ENCODE measurements at places on chromosomes 7 and 10.

GRCh38 chr10:71708301-71708703 lies 11.3 kb downstream of the C10orf105 start:
- no peak for DNase-seq

DNA sequence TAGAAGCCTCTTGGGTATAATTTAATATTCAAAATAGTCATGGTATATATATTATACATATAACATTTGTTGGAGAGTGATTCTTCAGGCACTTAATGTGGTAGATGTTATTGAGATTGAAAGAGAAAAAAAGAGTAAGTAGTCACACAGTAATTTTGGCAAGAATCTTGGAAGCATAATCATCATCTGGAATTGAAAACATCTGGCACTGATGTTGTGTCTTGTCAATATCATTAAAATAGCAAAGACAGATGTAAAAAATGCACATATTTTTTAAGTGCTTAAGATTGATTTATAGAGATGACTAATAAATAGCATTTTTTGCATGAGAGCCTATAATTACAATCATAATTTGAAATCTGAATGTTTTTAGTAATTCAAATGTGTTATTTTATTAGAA lies 9.5 kb downstream of the SEMA3D start:
- DNase-seq, result no peak

DNA sequence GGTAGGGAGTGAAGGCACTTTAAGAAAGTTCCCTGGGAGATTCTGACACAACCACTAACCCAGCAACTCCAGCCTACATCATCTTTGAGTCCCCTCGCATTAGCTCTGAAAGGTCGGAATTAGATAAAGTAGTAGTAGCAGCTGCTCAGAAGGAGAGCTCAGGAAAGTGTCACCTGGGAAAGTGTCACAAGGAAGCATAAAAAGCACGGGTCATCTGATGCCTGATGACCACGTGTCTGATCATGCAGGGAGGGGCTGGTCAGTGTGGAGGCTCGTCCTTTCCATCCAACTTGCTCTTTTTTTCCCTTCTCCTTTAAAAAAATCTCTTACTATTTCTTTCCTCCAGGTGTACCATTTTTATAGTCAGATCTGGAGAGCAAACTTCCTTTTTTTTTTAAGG lies 47.1 kb upstream of the PDCD4 start:
- DNase-seq, result no peak

DNA sequence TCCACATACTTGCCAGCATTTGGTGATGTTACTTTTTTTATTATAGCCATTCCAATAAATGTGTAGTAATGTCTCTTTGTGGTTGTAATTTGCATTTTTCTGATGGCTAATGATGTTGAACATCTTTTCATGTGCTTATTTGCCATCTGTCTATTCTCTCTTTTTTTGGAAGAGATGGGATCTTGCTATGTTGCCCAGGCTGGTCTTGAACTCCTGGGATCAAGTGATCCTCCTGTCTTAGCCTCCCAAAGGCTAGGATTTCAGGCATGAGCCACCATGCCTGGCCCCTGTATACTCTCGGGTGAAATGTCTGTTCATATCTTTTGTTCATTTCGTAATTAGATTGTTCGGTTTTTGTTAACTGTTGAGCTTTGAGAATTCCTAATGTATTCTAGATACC lies 3.4 kb downstream of the OGDH start:
- no peak for DNase-seq

- DNase-seq, result no peak
Measured at GRCh38 chr10:6783471-6783870, 203.4 kb upstream of the PRKCQ start.

GRCh38 chr10:116524736-116525135 lies 21.0 kb upstream of the PNLIP start:
- no peak for DNase-seq

GRCh38 chr7:25652366-25652765 lies 424.1 kb upstream of the NPVF start:
- no peak for DNase-seq

DNA sequence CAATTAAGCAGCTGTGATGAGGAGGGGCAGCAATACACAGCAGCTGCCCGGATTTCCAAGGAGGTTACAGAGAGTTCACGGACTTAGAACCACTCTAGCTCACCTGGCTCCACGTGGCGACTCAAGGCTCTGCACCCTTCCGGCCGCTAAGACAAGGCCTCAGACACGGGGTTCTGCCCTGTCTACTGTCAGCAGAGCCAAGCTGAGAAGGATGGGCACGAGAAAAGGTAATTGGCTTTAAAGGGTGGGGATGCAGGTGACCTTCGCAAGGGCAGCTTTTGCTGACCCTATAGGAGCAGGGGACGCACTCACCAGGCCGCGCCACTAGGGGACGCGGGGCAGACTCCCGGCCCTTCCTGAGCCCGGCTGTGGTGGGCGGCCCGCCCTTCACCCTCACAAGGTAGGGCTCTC lies 152.4 kb downstream of the KIF20B start:
- no peak for DNase-seq

GRCh38 chr7:48084727-48085432 lies 4.2 kb upstream of the UPP1 start:
- peak; percentile 98 for DNase-seq

DNA sequence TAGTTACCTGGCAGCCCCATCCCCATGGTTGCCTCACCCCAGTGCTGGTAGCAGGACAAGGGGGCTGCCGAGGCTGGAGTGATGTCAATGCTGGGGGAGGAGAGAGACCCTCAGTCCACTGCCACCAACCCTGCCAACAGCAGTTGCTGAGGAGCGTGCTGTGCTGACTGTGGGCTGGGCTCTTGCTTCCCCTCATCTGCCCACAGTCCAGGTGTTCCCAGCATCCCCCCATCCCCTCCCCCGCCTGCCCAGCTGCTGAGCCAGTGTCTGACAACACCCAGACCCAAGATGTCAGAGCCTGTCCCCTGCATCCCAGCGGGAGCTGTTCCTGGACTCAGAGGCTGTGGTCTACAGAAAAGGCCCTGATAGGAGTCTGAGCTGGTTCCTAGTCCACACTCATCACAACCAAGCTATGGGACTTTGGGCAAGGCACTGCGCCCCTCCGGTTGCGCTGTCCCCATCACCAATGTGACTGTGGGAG lies 14.6 kb upstream of the PSAP start:
- DNase-seq, result no peak

DNA sequence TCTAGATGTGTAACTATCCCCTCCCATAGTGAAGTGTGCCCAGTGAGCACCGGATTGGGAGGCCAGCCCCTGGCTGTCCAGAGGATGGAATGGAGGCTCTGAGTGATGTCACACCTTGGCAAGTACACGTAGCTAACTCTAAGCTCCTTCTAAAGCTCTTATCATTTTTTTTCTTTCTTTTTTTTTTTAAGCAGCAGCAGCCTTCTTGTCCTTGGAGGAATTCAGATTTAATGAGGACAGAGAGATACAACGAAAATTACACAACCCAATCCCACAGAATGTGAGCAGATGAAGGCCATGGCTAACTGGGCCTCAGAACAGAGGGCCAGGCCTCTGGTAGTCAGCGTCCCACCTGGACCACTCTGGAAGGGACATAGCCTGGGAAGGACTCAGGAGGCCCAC lies 11.3 kb downstream of the TNS3 start:
- DNase-seq, result no peak

GRCh38 chr7:50766849-50767207 lies 15.9 kb downstream of the GRB10 start:
- DNase-seq, result no peak

DNA sequence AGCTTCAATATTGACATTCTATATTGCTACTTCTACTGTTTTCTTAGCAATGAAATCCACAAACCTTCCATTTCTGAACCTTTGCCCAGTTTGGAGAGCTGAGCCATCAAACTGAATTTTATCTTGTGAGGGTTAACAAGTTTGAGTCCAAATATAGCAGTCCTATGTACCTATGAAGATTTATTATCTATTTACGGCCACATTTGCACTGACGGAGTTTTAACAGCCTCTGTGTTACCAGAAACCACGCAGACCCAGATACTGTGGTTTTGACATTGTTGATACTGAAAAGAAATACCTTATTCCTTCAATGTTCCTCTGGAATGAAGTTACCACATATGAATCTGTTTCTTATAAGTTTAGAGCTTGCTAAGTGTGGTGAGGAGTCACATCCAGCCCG lies 172.6 kb downstream of the FGFR2 start:
- DNase-seq, result no peak

- DNase-seq, result no peak
Measured at GRCh38 chr10:77348751-77349150, 288.9 kb downstream of the KCNMA1 start.

DNA sequence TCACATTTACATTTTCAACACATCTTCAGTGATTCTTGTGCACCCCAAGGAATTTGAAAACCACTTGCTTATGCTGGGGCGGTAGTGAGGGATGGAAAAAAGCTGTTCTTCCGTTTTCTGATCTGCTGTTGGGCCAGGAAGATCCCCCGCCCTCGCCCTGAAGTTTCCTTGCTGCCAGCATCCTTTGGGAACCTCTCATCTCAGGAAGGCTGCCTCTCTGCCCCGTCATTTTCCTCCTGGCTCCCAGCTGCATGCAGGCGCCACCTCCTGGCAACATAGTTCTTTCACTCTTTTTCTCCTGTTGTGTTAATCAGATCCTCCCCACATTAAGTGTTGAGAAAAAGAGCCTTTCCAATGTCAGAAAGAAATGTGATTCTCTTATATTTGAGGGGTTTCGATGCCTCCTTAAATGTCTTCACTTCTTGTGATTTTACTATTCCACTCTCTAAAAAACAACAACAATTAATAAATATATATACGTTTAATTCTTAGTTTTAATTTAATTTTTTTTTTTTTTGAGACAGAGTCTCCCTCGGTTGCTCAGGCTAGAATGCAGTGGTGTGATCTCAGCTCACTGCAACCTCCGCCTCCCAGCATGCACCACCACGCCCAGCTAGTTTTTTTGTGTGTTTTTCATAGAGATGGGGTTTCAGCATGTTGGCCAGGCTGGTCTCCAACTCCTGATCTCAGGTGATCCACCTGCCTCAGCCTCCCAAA lies 122.9 kb downstream of the RALA start:
- DNase-seq, result peak; percentile 73

- DNase-seq, result no peak
Measured at GRCh38 chr10:110643653-110644597, at the start of gene RBM20. TSS of gene RBM20 (plus strand) at chr10:110644336. CDS start at chr10:110644455, 119 bp downstream.

GRCh38 chr10:95324436-95325268 lies 33.8 kb upstream of the PDLIM1 start:
- DNase-seq, result no peak

GRCh38 chr7:53191191-53191695 lies 155.8 kb downstream of the POM121L12 start:
- DNase-seq, result no peak

GRCh38 chr10:22317771-22318565 lies 1.8 kb downstream of the COMMD3 start:
- no peak for DNase-seq

GRCh38 chr10:99981581-99982199 lies 28.1 kb downstream of the DNMBP start:
- DNase-seq, result no peak

- DNase-seq, result no peak
Measured at GRCh38 chr7:114297121-114297520, 117.5 kb upstream of the FOXP2 start.

GRCh38 chr7:48634116-48634632 lies 290.2 kb upstream of the CDC14C start:
- DNase-seq, result no peak

GRCh38 chr10:97207131-97207530 lies 21.4 kb upstream of the SLIT1 start:
- DNase-seq, result no peak

All from brain microvascular endothelial cell (primary cell).